CD4-positive, alpha-beta T cell treated with Interleukin-15 for 4 hours (primary cell): ENCODE measurements at places on chromosomes 5 and 9.
A peak's percentile ranks its signal among the peaks of the same experiment; 100 is the strongest.

GRCh38 chr5:36214436-36214835, 27.3 kb downstream of the NADK2 start:
- no peak for DNase-seq

DNA sequence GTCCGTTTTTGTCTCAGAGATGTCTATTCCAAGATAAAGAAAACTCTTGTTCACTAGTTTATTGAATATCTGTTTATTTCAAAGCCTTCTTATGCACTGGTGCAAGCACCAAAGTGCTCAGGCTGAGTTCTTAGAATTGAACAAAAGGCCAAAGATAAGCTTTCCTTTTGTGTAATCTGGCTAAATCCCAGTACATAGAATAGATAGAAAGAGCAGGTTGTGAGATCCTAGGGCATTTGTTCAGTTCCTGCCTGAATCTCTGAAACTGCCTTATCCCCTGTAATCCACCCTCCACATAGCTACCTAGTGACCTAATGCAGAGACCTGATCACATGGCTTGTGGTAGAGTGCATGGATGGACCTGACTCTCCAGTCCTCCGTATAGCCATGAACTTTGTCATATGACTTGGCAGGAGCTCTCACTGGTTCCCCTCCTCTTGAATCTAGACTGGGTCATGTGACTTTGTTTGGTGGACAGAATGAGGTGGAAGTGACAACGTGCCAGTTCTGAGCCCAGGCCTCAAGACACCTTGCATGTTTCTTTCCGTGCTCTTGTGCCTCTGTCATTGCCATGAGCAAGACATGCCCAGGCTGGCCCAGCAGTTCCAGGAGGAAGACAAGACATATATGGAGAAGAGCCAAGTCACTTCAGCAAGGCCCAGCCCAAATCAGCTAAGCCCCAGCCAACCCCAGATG, 139.3 kb upstream of the SHB start:
- DNase-seq, result no peak

DNA sequence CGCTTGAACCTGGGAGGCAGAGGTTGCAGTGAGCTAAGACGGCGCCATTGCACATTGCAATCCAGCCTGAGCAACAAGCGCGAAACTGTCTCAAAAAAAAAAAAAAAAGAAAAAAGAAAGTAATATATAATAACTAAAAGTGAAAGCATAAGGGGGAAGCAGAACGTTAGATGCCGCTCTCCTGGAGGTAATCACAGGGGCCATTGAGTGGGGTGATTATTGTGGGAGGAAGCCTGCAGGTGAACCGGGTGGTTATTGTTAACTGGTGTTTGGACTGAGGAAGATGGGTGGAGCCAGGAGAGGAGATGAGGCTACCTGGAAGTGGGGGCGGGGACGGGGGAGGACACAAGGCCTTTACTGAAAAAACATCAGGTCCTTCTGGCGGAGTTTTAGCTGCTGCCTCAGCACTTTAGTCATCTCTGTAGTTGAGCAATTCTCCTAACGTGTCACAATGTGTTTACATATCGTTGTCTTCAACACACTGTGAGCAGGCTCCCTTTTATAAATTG, 5.3 kb upstream of the TJP2 start:
- peak; percentile 48 for DNase-seq

- DNase-seq, result no peak
Measured at GRCh38 chr9:97575673-97576200, 57.4 kb downstream of the TSTD2 start.

DNA sequence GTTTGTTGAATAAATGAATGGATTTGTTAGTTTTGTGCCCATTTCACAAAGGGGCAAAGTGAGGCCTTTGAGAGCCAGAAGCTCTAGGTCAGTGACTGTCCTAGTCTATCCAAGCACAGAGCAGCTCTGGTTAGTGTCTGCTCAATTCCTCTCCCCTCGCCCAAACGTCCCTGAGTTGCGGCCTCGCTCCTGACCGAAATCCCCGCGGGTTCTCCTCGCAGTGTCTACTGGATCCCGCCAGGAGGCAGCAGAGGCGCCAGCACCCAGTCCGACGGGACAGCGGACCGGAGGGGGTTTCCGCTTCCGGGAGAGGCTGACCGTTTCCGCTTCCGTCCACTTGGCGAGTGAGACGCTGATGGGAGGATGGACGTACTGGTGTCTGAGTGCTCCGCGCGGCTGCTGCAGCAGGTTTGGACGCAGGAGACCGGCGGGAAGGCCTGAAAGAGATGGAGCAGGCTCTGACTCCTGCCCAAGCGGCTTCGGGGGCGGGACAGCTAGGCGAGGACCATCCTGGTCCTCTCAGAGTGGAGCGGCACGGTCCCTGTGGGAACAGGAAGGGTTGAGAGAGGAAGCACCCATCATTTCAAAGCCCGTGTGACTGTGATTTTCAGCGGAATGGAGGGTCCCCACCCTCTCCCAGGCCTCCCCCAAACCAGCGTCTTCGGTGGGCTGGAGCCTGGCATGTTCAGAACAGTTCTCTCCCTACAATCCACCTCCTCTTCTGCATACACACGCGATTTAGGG, at the start of gene RARS1:
Gene RARS1, plus strand, starts transcription at position 336 of the 744 bp plus-strand sequence. Its CDS starts 28 bp downstream, at position 364.
- peak; percentile 88 for DNase-seq

DNA sequence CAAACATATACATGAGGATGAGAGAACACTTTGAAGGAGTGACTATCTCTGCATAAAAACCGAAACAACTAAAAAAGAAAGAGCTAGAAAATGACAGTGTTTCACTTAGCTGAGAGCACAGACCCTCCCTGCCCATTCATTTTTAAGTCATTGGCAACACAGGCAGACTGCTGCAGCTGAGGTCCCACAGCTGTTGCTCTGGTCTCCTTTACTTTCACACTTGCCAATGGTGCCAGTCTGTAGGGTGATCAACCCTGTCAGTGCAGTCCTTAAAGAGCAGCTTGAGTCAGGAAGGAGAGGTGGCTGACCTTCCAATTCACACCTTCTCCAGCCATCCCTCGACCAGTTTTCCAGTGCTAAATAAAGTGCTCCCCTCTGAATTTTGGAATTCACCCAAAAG, 508.3 kb upstream of the CCNG1 start:
- DNase-seq, result no peak

DNA sequence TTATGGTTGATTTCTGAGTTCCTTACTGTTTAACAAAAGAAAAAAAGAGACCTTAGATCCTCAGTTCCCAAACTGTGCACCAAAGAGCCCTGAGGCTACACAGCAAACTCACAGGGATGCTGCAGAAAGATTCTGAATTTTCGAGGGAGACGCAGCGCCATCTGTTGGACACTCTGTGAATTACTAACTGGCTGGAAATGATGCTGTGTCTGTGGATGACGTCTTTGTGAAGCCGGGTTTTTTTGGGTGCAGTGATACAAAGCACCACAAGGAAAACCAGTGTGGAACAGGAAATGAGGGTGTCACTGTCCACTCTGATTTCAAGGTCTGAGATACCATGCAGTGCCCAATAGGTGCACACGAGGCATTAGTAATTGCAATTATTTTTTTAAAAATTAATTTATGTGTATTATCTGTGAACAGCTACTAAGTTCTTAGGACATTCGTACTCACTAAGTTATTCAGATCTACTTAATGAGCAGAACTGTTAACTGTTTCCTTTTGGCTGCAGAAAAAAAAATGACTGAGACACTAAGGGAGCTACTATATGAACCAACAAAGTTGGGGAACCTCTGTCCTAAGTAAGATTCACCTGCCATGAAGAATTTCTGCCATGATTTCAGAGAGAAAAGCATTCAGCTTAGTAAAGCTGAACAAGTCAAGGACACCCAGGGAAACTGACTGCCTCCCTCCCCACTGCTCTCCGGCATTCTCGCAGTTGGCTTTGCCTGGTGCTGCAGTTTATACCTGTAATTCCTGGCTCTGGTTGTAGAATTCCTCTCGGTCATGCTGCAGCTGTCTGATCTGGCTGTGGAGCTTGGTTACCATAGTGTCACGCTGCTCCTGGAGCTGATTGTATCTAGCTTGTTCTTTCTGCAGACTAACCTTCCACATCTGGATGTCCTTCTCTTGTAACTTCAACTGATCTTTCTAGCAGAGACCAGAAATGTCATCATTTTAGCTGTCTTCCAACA, 23.4 kb downstream of the SPACA9 start:
- peak; percentile 77 for DNase-seq

DNA sequence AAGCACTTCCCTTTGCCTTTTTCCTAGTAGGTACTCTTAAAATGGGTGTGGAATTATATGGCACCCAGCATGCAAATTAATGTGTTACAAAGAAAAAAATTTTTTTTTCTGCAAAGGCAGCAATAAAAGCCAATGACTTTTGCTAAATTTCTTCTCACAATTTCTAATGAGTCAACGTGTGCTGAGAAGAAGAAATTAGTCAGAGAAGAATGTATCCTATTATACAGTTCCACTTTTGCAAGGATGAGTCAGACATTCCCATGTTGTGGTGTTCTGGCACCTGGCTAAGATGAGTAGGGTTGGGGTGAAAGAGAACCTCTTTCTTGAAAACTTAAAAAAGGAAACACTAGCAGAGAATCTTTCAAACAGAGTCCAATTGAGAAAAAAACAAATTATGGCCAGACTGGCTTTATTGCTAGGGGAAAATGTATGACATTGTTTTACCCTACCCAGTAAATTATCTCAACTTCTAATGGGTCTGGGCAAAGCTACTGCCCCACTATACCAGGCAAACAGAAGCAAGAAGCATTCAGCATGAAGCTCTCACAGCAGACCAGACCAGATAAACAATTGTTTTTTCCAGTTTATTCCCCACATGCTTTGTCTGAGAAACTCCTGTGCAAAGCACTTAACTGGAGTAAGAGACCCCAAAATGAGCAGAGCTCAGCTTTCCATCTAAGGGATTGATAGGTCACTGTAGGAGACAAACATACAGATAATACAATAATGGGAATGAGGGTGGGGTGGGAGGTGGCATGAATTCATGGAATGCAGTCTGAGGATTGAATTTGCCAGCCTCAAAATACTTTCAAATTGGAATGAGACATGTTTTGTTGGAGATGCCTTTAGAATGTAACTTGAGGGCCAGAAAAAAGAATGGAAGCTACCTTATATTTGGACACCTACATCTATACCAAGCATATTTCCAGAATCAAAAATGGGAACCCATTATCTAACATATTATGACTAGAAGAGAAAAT, 220.8 kb upstream of the RFX3 start:
- DNase-seq, result no peak

- DNase-seq, result no peak
Measured at GRCh38 chr5:114412510-114413171, 50.8 kb downstream of the KCNN2 start.
